CD4-positive, alpha-beta T cell treated with Interleukin-17A for 1 hour (primary cell): ENCODE measurements at places on chromosomes 7 and 10.

GRCh38 chr10:1255118-1255517 lies 198.9 kb downstream of the WDR37 start:
- no peak for DNase-seq

- DNase-seq = no peak
Observed at GRCh38 chr10:48476279-48476982, 128.4 kb downstream of the ARHGAP22 start.

DNA sequence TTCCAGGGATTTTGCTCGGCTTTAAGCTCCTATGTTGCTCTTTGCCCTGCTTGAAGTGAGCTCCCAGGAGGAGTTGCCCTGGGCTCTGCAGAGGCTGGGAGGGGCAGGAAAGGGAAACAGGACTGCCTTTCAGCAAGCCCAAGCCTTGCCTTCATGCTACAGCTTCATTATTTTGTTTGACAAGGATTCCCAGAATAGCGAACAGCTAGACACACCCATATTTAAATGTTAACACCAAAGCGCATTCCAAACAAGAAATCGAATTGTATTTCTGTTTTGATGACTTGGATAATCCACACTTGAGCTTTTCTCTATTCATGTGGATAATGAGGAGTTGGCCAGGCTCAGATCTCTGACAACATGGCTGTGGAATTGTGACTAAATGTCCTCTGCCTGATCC lies 6.3 kb downstream of the KIAA1217 start:
- DNase-seq = no peak

DNA sequence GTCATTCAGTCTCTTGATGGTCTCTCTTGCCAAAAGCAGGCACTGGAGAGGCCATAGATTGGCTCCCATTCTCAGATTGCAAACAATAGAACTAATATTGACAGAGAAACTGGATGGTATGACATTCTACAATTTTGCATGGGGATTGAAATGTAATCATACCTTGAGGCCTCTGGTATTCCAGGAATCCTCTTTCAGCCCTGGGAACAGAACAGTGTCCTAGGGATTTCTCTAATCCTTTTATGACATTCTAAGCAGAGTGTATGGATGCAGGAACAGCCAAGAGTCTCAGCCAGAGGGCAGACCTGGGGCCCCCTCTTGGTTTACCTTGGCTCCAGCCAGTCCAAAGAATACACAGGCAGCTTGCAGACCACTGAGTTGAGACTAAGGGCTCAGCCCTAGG lies 206.4 kb downstream of the KCNMA1 start:
- DNase-seq = no peak

- no peak for DNase-seq
Observed at GRCh38 chr7:134477954-134478353, 19.1 kb upstream of the AKR1B1 start.

DNA sequence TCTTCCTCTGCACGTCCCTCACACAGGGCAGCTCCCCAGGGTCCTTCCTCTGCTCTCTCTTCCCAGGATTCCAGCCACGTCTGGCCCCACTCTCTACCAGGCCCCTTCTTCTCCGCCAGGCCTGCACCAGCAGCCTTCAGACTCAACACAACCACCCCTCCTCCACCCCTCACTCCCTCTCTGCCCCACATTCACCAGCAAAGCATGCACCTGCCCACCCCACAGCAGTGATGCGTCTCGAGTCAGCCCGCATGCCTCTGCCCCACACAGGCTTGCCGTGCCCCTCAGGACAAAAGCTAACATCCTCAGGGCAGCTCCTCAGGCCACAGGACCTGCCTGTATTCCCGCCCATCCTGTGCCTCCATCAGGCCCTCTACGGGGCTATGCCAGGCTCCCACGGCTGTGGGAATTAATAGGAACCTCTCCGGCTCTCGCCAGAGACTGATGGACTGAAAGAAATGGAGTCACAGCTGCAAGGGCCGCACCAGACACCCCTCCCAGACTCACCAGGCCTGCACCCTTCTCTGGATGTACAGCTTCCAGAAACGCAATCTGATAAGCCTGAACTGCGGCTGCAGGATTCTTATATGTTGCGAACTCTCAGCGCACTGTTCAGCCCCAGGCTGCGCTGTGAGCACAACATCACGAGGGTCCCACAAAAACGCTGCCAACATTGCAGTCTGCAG lies 100.1 kb downstream of the CYTH3 start:
- no peak for DNase-seq

DNA sequence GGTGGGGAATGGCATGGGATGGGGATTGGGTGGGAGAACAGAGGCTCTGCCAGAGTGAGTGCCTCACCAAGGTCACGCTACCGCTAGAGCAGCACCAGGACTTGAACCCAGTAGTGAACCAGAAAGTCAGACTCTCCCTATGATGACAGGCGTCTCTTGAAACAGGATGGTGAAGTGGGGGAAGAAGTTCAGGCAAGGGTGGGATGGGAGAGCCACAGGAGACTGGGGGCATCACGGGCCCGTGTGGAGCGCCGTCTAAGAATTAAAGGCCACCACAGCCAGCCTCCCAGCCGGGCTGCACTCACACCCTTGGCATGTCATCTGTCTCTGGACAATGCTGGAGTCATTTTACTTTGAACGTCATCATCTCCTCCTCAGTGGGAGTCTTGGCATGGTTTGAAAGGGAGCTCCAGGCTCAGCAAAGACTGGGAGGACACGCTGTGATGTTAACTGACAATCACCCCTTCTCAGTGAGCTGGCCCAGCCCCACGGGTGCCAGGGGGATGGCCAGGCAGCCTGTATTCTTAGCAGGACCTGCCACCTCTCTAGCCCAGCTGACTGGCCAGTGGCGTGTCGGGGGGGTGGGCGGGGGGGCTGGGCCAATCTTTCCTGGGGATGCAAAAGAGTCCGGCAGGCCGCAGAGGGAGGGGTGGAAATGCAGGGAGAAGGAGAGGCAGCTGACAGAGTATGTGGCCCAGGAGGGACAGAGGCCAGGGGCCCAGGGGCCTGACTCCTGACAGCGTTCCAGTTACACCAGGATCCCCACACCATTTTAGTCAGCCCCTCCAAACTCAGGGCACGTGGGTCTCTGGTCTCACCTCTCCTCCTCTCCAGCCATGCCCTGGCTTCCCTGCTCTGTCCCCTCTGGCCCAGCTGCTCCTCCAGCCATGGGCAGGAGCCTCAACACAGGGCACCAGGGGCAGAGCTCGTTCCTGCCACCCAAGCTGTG lies 96.2 kb downstream of the VOPP1 start:
- DNase-seq = no peak

- DNase-seq = no peak
Observed at GRCh38 chr10:131567279-131568162, 256.0 kb upstream of the TCERG1L start.
